ENCODE measurements at places on chromosomes 6 and 20.

DNA sequence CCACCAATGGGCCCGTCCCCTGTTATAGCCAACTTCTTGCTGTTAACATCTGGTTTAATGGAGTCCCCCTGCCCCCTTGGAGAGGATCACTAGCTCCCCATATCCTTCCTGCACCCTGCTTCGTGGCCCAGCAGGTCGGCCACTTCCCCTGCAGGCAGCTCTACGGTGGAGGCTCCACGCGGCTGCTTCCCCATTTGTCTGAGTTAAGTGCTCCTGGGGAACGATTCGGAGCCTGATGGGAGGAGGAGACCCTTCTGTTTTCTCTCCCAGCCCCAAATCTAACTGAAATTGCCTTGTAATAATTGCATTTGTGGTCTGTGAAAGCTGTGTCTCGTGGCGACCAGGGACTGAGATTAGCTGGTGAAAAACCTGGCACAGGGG, 74.6 kb downstream of the SULF2 start:
- no peak for DNase-seq

DNA sequence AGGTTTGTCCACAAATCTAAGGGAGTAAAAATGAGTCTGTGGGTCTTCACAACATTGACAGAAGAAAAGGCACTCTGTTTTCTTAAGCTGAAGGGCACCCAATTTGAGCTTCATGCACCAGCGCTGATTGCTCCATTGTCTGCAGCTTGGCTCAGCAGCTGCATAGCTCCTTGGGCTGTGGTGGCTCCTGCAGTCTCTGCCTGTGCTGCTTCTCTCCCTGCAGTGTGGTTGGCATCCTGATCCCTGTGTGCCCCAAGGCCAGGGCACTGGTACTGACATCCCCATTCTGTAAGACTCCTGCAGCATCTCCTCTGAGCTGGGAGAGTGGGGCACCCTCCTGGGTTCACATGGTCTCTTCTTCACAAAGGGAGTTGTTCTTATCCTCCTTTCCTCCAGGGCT, 83.2 kb upstream of the B3GAT2 start:
- DNase-seq: no peak

GRCh38 chr6:113428702-113429101, 428.4 kb upstream of the MARCKS start:
- no peak for DNase-seq

DNA sequence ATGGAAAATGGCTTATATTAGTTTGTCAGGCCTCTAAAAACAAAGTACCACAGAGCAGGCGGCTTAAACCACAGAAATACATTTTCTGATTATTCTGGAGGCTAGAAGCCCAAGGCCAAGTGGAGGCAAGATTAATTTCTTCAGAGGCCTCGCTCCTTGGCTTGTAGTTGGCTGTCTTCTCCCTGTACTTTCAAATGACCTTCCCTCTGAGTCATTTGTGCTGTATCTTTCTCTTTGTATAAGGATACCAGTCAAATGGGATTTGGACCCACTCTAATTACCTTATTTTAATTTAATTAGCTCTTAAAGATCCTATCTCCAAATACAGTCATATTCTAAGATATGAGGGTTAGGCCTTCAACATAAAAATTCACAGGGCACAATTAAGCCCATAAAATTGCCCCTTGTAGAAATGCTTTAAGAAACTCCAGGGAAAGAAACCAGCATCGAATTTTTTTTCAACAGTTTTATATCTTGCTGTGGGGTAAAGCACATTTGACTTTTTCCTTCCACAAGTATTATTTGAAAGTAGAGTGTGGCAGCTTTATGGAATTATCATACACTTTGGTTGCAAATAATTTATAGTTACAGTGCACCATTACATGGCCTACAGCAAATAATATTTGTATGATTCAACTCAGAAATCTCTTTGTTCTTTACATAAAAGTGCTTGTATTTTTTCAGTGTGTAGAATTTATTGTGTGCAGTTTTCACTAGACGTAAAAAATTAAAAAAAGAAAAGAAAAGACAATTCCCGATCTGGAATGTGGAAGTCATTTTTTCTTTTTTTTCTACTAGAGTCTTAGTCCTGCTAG, 706.1 kb downstream of the KIF16B start:
- DNase-seq: no peak

DNA sequence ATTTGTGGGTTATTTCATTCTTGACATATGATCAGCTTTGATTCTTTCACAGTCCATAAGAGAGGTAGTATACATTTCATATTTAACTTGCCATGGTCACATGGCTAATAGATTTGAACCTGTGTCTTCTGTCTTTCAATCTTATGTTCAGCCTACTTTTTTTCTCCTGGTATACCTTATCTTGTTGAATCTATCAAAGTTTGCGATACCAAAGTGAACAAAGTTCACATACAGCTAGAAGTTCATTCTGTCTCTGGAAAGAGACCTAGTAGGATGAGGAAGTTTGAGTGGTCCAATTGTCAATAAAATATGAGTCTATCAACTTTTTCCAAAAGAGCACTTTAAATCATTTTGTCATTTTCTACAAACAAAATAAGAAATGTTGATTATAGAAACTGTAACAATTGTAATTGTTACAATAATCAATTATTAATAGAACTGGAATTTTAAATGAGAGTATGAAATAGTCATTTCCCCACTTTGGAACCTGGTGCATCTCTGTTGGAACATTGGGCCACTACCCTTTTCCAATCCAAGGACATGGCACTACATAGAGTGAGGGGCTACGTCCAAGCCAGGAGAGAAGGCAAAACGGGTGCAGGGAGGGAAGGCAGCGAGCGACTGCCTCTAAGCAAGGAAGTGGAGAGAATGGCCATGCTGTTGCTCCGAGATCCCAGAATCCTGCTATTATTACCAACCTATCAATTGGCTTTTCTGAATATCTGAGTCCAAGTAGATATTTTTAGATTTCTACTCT, 194.2 kb upstream of the FOXQ1 start:
- no peak for DNase-seq

GRCh38 chr6:80148220-80148619, 41.7 kb downstream of the BCKDHB start:
- DNase-seq: no peak

GRCh38 chr6:161134550-161135298, 139.1 kb downstream of the AGPAT4 start:
- no peak for DNase-seq

DNA sequence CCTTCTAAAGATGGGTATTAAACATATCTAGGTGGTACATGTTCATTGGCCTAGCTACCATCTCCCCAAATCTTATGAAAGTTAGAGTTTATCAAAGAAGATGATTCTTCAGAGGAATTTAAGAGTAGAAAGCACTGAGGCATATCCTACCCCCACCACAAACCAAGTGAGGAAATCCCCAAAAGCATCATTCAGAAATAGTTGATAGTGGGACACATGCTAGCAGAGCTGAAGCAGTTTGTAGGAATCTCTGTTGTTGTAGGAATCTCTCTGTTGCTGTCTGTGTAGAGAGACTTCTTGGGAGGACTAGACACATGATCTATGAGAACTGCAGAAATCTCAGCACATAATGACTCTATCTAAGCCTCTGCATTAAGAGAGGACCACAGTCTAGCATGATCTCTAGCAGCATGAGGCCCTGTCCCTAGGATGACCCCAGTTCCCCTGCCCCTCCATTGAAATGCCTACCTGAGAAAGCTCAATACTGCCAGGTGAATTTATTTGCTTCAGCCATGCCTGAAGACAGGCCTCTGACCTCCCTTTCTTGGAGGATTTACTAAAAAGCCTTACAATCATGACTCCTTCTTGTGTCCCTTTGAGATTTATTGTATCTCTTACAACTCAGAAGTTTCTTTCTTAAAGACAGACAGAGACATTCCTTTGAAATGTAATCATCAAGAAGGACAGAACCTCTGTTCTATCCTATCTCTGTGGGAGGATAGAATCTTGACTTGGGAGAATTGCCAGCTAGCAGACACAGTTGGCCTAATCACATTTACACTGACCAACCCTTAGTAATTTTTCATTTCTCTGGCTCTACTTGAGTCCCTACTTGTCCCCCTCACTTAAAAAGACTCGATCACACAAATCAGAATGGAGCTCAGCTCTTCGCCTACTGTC, 582.4 kb downstream of the PHF3 start:
- DNase-seq: no peak

DNA sequence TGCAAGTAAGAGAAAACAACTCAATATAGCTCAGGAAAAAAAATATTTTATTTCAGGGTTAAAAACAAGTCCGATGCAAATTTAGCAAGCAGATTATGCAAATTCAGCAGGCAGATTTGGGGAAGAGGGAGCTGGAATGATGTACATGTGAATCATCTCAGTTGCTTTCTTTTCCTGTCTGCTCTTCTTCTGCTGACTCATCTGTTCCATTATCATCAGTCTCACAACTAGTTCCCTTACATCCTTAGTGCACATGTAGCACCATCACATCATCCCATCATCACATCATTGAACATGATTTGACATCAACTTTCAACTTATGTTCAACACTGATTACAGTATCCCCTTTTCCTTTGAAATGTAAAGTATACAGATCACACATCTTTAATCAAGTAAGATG, 11.5 kb upstream of the DEFB113 start:
- no peak for DNase-seq

GRCh38 chr6:167825332-167826229, 1.1 kb upstream of the AFDN start:
- peak; percentile 20 for DNase-seq

DNA sequence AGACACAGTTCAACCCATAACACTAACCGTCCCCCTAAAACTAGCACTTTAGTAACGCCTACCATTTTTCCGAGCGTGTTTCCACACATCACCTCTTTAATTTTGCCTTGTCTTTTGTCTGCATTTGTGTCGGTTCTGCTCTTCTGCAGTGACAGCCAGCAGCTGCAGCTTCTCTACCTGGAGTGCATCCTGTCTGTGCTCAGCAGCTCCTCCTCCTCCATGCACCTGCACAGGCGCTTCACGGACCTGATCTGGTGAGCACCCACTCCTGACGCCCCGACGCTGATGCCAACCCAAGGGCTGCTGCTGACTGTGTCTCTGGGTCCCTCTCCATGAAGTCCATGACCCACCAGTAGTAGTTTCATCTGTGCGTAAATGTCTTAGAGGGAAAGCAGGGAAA, 35.4 kb upstream of the PBOV1 start:
- no peak for DNase-seq

DNA sequence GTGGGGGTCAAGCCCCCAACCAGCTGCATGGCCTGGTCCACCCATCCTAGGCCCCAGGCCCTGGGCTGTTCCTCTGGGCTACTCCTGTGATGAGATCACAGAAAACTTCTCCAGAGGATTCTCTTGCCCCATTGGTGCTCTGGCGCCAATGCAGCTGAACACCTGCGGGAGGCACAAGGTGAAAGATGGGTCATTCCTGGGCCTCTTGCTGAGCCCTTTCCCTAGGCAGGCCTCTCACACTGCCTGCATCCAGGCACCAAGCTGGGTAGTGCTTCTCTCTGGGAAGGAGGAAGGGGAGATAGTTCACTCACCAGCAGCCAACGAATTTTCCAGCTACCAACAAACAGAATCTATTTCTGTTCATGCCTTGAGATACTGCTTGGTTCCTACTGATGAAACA, 142.1 kb downstream of the PXDC1 start:
- DNase-seq: no peak

- DNase-seq: no peak
Measured at GRCh38 chr6:144543006-144543871, 258.1 kb downstream of the UTRN start.

- DNase-seq: no peak
Measured at GRCh38 chr20:5652626-5653553, 97.3 kb upstream of the SHLD1 start.

GRCh38 chr20:8388707-8389106, 256.6 kb downstream of the PLCB1 start:
- no peak for DNase-seq

- DNase-seq: no peak
Measured at GRCh38 chr6:108476847-108477430, 83.8 kb upstream of the FOXO3 start.

DNA sequence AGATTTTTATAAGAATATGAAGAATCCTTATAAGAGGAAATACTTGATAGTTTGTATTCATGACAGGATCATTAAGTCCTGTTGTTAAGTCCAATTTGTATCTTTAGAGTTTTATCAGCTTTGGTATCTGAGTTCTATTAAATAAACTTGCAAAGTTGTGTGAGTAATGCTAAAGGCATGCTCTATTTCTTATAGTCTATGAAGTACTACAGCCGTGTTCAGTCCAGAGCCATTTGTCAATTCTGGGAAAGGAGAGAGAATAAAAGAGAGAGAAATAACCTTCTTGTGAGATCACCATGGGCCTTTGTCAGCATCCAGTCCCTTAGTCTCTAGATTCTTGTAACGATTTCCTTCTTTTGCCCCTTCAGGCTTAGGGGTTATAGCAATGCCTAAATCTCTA, 181.2 kb upstream of the POU3F2 start:
- DNase-seq: no peak

GRCh38 chr6:91600561-91600960, 1013.7 kb upstream of the MAP3K7 start:
- no peak for DNase-seq

DNA sequence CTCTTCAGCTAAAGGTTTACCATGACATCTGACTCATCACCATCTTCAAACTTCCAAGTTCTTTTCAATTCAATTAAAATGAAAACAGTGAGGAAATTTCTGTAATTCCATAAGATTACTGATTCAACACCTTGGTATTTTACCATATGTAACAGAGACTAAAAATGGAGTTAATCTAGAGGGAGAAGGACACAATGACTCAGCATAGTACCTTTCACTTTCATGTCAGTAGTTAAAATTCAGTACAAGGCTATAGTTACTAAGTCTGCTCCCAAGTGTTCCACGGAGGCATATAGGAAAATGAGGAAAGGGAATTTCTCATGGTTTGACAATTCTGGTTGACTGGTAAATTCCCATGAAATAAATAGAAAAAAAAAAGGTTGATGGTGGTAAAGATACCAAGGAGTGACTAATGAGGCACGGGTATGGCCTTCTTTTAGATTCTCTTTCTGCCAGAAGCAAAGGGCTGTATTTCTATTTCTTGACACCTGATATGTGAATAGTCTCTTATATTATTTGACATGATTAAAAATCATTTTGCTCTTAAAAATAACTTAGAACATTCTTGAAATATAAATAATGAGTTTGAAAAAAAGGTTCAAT, 526.7 kb upstream of the ADGRB3 start:
- no peak for DNase-seq

DNA sequence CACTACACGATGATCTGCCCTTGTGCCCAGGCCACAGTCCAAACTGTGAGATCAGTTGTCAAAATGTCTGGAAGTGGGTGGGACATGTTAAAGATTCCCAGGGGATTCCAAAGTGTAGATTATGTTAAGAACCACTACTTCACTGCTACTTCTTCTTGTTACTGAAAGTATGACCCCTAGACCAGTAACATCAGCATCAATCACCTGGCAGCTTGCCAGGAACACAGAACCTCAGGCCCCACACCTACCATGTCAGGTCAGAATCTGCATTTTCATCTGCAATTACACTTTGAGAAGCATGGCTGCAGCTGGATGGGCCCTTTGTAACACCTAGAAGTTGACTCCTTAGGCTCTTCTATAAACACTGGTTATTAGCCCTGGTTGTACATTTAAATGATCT, 36.1 kb downstream of the RFPL4B start:
- DNase-seq: no peak

DNA sequence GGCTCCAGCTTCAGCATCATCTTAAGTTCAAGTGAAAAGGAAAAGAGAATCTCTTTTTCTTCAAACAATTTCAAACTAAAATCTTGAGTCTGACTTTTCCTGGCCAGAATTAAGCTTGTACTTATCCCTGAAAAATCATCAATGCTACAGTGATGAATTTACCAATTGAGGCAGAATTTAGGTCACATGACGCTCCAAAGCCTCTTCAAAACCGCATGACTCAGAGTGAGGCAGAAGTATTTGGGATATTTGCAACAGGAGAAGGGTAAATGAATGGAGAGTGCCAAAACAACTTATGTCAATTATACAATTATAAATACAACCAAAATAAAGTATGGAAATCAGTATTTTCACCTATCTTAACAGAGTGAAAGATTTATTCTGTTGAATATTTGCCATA, 515.5 kb downstream of the COL12A1 start:
- DNase-seq: no peak

Data from activated naive CD8-positive, alpha-beta T cell treated with anti-CD3 and anti-CD28 coated beads, Interleukin-2, amount 50 U/mL, for 24 hours (primary cell).